ENCODE measurements at places on chromosomes 6 and 20.

- no peak for DNase-seq
Measured at GRCh38 chr6:151004383-151005024, 139.0 kb downstream of the MTHFD1L start.

DNA sequence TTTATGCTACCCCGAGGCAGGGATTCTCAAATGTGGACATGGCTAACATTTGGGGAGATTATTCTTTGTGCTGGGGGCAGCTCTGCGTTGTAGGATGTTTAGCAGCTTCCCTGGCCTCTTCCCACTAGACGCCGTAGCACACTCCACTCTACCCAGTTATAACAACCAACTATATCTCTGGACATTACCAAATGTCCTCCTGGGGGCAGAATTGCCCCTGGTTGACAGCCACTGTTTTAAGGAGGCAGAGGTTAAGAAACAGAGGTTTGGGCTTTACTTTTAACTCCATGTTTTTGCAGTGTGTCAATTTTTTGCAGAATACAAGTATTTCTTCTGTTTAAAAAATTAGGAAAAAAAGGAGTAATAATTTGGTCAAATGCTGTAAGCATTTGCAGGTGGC is 56.2 kb upstream of the BMP6 start:
- DNase-seq: no peak

GRCh38 chr20:32152421-32153155 is 43.1 kb downstream of the TM9SF4 start:
- no peak for DNase-seq

DNA sequence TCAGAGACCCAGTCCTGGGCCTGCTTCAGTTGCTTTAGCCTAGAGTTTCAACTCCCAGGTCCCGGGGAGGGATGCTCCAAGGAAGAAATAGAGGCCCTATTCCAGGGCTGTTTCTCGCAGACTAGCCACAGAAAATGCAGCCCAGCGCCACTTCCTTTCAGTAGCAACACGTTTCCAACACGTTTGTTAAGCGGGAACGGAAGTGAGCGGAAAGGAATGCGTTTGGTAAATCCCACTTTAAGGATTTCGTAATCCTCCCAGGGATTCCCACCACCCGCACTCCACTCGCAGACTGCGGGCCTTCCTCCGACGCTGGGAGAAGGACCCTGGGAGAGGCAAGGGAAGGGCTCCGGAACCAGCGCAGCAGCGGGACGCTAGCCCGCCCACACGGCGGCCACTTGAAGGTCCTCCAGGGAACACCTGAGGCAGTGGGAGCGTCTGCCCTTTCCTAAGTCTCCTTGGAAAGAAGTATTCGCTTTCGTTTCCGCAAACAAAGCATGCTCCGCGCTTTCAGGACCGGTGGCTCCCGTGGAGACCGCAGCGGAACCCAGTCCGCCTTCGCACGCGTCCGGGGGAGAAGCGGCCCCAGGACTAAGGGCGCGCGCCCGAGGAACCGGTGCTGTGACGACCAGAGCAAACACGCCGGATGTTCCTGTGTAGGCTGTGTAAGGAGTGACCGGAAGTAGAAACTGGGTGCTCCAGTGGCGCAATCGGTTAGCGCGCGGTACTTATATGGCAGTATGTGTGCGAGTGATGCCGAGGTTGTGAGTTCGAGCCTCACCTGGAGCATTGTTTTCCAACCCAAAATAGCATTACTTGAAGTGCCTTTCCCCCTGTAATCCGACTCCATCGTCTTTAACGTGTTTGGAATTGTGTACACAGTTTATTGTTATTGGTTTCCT is 227.6 kb upstream of the PRSS16 start:
- peak; percentile 7 for DNase-seq

- no peak for DNase-seq
Measured at GRCh38 chr6:7433121-7433617, 43.6 kb downstream of the RIOK1 start.

GRCh38 chr20:16477632-16478031 is 95.6 kb downstream of the KIF16B start:
- DNase-seq: no peak

DNA sequence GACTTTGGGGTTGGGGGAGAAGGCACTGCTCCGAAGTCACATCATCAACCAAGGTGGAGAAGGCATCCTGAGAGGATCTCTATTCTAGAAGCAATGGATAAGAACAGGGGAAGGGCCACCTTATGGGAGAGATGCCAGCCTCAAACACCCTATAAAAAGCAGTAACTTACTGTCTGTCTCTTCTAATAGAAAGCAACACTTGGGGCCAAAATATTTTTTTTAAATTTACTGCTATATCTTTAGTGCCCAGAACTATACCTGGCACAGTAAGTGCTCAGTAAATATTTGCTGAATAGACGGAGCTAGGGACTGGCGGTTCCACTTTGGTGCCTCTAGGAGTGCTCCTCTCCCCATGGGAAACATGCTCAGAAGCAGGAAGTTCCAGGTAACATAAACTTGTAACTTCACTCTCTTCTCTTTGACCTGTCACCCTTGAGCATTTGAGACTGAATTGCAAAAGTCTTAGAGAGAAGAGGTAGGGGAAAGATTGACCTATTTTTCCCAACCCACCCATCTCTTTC is 807 bp upstream of the OTOR start:
- no peak for DNase-seq

DNA sequence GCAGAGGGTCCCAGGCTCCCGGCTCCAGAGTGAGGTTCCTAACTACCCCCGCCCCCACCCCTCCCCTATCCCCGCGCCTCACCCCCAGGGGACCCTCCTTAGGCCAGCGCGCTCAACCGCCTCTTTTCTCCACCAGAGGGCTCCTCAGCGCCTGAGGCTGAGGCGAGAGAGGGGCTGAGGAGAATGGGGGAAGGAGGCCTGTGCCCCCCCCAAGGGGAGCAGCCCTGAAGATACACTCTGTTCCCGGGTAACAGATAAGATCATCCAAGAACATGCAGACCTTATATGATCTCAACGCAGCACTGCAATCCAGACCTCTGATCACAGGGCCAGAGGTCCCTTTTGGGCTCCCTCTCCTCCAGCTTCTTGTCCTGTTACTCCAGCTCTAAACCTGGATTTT is 43.3 kb upstream of the MRPS10 start:
- no peak for DNase-seq

DNA sequence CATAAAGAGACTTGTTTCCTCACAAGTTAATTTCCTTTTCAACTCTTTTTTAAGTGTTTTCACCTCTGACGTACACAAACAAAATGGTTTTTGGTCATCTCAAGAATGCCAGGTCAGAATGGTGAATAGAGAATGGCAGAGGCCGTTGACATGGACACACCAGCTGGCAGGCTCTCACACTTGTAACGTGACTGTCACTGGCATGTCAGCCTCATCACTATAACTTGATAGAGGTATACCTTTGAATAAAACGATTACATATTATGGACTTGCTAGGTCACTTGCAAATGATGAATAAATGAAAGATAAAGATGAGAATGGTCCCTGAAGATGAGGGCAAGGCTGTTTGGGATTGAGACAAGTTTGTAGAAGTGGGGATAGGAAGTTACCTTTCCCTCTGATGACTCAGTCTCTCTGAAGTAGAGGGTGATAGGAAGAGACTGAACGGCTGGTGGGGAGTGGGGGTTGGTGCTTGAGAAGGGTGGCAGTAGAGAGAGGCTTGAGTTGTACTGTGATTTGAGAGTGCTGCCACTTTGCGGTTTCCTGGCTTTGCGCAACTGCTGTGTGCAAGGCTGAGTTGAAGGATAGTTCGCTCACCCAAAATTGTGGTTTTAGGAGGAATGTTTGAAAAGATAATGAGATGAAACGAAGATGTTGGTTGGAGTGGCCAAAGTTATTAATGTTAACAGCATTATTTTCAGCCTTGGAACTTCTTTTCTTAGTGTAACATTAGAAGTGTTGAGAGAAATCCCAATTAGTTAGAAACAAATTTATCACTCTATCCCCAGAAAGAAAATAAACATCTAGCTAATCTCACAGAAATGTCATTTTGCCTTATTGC is 30.3 kb downstream of the TBPL1 start:
- peak; percentile 17 for DNase-seq

DNA sequence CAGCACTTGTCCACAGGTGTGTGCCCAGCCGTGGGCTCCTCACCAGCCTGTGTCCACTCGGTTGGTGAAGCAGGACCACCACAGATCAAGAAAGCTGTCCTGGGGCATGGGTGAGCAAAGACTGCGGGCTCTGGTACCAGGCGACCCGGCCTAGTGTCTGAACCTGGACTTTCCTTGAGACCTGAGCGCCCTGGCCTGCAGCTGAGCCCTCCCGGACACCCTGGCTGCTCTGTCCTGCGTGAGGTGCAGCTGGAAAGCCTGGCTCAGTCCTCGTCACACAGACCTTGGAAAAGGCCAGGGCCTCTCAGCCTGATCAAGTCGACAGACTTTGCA is 201.2 kb upstream of the THBS2 start:
- no peak for DNase-seq

- DNase-seq: no peak
Measured at GRCh38 chr20:39581034-39581433, 618.9 kb downstream of the DHX35 start.

DNA sequence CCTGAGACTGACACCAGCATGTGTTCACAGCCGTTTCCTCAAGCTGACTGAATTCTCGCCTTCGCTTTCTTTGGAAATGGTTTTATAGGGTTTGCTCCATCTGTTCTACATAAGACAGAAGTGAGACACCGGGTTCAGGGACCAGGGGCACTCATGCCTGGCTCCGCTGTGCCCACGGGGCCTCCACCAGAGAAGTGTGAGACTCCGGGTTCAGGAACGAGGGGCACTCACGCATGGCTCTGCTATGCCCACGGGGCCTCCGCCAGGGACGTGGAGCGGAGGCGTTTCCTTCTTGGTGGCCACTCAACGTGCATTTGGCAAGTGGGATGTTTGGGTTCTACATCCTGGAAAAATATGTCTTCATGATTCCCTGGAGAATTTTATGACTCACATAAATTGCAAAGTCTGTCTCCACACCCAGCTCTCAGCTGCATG is 106.6 kb downstream of the RNASET2 start:
- no peak for DNase-seq

GRCh38 chr6:156593893-156594292 is 183.3 kb upstream of the ARID1B start:
- DNase-seq: no peak

DNA sequence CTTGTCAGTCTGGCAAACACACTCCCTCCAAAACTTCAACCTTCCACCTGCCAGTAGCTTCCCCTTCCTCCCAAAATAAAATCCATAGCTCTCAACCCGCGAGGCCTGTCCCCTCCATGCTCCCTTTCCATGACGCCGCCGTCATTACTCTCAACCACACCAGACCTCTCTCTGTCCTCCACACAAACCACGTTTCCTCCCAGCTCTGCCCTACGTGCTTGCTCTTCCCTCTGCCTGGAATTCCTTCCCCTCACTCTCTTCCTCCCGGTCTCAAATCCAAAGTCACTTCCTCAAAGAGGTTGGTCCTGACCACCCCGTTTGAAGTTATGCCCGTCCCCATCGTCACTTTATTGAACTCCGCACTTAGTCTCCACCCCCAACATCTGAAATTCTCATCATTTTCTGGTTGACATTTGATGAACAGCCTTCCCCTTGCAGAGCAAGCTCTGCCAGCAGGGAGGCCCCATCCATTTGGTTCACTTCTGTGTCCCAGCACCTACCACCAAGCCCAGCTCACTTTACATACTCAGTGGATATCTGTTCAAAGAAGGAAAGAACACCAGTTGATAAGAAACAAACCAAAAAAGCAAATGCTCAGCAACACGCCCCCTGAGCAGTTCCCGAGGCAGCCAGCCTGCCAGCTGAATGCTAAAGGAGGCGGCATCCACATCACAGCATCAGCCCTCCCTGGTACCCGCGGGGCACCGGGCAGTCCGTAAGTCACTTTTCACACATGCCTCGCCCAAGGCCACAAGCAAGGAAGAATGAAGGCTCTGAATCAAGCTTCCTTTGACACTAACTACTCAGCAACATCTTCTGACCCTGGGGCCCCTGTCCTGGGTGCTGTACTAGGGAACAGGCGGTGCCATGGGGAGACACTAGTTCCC is 125.0 kb downstream of the NFATC2 start:
- no peak for DNase-seq

DNA sequence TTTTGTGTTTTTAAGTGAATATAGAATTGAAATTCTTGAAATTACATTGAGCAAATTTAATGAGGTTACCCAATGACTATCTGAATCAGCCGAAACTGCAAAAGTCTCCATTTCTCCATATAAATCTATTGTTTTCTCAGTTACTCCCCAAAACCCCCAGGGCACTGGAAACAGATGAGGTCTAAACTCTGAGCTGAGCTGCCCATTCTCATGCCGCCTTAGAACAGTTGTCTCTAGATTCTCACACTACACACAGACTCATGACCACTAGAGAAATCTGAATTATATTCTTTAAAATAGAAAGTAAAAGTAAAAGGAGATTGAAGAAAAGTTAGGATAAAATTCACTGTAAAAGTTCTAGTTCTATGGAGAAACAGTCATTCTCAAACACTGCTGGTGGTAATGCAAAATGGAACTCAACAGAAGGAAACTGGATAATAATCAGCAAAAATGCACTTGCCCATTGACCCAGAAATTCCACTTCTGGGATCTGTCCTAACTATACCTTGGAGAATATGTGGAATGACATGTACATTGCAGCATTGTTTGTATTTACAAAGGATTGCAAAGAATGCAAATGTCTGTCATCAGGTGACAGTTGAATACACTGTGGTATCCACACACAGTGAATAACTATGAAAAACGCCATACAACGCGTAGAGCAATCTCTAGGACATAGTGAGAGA is 125.5 kb downstream of the IPCEF1 start:
- DNase-seq: no peak

GRCh38 chr20:11702721-11703518 is 214.8 kb upstream of the BTBD3 start:
- no peak for DNase-seq

DNA sequence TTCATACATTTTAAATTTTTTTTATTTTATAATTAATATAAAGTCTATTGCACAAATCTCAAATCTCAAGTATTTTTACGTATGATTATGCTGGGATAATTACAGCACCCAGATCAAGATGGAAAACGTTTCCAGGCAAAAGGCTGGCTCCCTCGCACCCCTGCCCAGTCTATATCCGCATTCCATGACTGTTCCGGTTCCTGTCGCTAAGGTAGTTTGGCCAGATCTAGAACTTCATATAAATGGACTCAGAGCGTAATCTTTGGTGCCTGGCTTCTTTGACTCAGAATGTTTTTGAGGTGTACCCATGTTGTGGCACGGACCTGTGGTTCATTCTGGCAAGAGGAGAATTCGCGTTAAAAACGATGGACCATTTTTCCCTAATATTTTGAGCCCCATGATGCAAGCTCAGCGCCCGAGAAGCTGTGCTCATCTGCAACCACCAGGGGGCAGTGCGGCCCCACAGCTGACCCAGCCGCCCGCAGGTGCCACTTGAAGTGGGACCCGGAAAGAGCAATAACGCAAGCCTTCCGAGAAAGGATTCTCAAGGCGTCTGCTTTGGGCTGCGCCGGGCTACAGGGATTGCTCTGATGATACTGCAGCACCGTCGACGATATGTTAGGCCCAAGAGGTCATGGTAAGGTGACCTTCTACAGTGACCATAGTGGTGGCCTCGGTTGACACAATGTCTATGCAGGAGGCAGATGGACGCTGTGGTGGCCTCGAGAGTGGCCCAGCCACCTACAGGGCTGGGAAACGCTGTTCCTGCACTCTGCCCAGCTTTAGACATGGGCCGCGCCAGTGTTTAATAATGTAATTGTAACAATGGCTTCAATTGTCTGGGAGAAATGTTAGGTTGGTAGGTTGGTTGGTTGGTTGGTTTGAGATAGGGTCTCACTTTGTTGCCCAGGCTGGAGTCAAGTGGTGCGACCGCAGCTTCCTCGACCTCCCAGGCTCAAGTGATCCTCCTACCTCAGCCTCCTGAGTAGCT is 160.1 kb downstream of the ZMYND8 start:
- peak; percentile 31 for DNase-seq

All from activated T-helper 1 cell treated with Interleukin-2 at 50 U/mL for 16 hours (primary cell).